ENCODE measurements at places on chromosomes 6 and 20.

GRCh38 chr6:109313139-109313538, 69.1 kb downstream of the CD164 start:
- DNase-seq: no peak

DNA sequence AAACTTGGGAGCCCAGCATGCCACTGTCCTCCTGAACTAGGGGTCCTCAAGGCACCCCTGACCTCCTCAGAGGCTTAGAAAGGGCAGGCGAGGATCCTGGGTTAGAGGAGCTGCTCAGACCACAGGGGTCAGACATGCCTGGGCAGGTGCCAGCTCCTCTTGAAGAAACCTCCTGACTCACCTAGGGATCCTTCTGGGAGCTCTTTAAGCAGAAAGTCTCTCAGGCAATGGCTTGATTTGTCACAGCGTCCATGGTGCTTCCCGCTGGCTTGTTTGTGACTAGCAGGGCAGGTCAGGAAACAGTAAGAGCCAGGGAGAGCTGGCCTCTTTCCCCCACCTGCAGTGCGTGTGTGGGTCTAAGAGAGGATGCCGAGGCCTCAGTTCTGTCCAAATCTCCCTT, 174.5 kb upstream of the SNX9 start:
- DNase-seq: no peak

DNA sequence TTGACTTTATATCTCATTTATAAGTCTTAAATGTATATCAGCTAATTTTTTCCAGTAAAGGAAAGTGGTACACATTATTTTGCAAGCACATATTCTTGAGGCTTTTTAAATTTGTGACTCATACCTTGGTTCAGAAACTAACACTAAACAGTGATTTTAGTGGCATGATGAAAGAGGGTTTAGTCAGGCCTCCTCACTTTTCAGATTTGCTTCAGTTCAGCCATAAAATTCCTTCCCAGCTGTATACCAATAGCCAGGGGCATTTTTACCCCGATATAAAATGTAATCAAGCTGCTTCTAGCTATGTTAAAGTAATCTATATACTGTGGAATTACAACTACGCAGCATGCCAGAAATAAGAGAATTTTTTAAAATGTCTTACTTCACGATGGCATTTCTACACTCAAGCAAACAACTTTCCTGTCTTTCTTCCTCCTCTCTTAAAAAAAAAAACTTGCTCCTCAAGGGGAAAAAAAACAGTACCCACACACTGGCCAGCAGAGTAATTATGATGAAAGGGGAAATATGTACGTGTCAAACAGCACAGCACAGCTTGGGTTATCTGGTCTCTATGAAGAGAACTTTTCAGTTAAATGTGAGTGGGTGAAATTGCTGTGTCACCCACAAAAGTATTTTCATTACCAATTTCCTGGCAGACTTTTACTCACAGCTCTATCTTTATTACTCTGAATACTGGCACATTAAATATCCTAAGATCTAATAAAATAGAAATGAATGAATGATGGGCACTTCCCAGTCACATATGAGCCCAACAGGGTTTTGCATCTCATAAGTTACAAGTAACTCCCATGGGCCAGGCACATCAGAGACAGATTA, 244.8 kb upstream of the TENT5A start:
- DNase-seq: no peak

DNA sequence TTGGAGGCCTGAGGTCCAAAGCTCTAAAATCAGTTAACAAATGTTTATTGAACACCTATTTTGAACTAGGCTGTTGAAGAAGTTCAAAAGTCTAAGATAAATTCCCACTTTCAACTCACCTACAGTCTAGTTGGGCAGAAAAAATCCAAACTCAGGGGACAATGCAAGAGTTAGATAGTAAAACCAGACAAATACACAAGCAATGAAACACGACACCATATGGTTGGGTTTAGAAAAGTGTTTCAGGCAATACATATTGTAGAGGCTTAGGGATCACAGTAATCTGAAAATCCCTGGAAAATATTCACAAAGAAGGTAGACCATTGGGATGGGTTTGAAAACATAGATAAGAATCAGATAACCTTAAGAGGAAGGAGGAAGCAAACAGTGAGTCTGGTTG, 1.3 kb upstream of the CARMIL1 start:
- no peak for DNase-seq

- no peak for DNase-seq
Observed at GRCh38 chr20:7742479-7742878, 197.8 kb downstream of the HAO1 start.

- DNase-seq: no peak
Observed at GRCh38 chr20:199996-200395, 10.5 kb upstream of the DEFB128 start.

GRCh38 chr6:123570813-123571684, 65.7 kb downstream of the TRDN start:
- DNase-seq: no peak

DNA sequence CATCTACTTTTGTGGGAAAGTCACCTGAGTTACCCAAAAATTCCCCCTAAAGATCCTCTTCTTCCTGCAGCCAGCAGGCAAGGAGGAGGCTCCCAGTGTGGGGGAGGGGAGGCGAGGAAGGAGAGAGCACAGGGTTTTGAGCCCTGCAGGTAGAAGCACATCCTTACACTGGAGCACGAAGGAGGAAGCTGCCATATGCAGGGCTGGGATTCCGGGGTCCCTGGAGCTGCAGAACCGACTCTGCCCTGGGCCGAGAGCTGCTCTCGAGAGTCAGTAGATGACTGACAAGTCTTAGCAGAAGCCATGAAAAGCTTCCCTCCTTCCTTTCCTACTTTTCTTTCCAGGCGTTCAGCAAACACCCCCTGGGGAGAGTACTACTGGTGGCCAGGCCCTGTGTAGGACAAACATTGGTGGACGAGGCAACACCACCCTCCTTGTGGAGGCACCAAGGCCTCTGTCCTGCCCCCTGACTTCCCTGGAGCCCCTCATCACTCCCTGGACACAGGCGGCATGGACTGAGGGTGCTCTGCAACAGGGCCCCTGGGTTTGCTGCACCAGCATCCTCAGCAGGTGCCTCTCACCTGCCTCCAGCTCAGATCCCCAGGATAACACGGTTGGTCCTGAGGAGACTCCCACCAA, 211.7 kb upstream of the CST7 start:
- no peak for DNase-seq

- DNase-seq: no peak
Observed at GRCh38 chr20:63819224-63819921, 11.7 kb downstream of the ZBTB46 start.

DNA sequence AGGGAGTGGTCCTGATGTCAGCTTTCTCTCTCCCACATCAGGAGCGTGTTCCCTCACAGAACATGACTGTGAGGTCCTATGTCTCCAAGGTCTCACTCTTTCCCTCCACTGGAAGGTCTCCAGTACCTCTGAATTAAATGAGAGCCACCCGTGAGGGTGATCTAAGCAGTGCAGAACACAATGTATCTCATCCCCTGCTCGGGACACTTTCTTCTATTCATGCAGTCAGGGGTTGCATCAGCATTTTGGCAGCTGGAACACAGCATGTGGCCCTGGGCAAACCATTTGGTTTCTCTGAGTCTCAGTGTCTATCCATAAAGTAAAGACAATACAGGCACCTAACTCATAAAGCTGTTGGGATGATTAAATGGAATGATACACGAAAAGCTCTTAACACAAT, 34.2 kb downstream of the MAFB start:
- DNase-seq: no peak

DNA sequence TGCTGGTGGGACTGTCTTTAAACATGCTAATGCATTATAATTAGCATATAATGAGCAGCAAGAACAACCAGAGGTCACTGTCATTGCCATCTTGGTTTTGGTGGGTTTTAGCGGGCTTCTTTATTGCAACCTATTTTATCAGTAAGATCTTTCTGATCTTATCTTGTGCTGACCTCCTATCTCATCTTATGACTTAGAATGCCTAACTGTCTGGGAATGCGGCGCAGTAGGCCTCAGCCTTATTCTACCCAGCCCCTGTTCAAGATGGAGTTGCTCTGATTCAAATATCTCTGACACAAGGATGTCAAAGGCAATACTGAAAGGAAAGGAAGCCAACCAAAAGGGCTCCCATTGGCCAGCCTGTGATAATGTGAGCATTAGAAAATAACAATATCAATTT, 29.8 kb upstream of the SEC63 start:
- DNase-seq: no peak

DNA sequence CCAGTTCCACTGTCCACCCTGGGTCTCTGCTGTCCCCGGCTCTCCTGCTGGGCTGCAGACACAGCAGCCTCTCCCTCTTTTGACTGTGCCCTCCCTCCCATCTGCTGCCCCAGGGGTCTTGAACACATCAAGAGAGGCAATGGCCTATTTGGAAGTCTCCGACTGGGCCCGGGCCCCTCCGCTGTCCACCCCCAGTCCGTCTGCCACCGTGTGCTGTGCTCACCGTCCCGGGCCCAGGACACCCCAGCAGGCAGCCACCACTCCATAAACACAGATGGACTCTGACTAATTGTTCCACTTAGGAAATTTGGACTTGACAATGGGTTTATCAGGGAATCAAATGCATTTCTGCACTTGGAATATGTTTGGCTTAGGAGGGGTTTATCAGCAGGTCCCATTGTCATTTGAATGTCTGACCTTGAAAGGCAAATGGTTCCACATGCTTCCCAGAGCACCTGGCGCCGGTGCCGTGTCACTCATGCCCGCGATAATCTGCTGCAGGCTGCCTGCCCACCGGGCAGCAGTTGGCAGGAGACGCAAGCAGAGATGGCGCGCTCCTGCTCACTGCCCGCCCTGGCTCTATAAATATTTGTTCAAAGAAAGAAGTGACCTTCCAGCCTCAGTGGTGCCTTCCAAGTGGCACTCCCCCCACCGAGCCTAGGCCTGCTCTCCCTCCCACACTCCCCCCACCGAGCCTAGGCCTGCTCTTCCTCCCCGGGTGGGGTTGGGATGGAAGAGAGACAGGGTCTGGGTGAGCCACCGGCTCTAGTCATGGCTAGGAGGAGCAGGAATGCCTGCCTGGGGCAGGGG, 18.8 kb upstream of the FRMD1 start:
- no peak for DNase-seq

GRCh38 chr6:52597738-52598122, 20.9 kb upstream of the TRAM2 start:
- DNase-seq: no peak

DNA sequence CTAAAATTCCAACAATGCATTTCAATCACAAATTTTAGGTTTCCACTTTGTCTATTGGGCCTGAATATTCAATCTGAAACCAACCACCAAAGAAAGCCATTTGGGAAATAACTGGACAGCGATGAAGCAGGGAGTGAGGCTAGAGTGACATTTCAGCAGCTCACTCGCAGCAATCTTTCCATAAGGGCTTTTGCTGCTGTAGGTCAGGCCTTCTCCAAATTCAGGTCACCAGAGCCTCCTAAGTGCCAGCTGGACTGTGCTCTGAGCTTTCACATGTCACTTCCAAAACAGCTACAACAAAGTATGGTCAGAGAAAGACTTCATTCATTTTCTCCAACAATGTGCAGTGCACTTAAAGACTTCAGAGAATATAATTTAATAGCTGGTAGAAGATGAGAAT, 194.8 kb downstream of the FRK start:
- DNase-seq: no peak

DNA sequence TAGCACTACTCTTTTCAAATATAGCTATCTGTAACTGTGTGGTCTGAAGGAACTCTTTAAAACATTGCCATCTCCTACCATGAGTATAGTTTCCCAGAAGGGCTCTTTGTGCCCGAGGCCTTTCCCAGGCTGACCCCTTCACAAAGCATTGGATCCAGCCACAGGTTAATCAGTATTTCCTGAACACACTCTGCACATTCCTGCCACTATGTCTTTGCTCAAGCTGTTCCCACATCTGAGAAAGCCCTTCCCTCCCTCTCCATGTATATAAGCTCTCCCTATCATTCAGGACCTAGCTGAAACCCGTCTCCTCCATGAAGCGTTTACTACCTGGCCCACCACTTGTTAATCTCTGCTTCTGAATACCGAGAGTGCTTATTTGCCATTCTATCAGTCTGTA, 47.8 kb upstream of the PKHD1 start:
- no peak for DNase-seq

- no peak for DNase-seq
Observed at GRCh38 chr6:71387179-71387578, 98.6 kb downstream of the OGFRL1 start.

- no peak for DNase-seq
Observed at GRCh38 chr6:106693418-106693817, 64.0 kb downstream of the QRSL1 start.

- DNase-seq: no peak
Observed at GRCh38 chr6:109702791-109703190, 11.7 kb downstream of the FIG4 start.

DNA sequence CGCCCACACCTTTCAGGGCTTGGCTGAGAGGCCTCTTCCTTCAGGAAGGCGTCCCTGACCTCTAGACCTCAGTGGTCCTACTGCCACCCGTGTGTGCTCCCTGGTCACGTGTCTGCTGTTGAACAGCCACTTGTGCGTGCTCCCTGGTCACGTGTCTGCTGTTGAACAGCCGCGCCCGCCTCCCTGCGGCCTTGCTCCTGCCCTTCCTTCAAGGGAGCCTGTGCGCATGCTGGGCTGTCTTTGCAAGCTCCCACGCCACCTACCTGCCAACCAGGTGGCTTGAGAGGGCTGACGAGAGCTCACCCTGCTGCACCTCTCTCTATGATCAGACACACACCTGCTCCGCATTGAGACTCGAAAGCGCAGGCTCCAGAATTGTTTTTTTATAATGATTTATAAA, 179.3 kb downstream of the BMP7 start:
- no peak for DNase-seq

- DNase-seq: no peak
Observed at GRCh38 chr6:41509580-41509979, 36.6 kb upstream of the FOXP4 start.

- no peak for DNase-seq
Observed at GRCh38 chr20:41870869-41871462, 252.8 kb upstream of the CHD6 start.

DNA sequence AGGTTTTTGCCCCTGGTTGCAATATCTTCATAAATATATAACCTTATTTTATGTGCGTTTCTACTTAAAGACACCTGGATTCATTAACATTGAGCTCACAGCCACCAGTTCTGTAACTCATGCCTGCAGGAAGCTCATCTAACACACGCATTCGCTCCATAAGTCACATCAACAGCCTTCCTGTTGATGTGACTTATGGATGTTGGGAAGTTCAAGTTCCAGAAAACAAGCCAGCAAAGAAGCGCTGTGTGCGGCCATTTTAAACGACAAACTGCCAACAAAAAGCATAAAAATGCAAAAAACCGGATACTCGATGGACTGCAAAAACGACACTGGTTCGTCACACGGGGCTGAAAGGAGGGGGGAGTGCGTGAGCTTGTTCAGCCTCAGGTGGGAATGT, 77.9 kb upstream of the NFATC2 start:
- DNase-seq: no peak

- no peak for DNase-seq
Observed at GRCh38 chr6:139708337-139709199, 334.1 kb upstream of the CITED2 start.

- no peak for DNase-seq
Observed at GRCh38 chr20:38669688-38670087, 54.6 kb upstream of the SLC32A1 start.

GRCh38 chr6:37862430-37862829, 42.9 kb downstream of the ZFAND3 start:
- no peak for DNase-seq

Measured in Jurkat, Clone E6-1 (cell line).